ENCODE measurements at places on chromosomes 13 and 19. TPM values are rescaled to one million over a fixed set of nuclear protein-coding genes. Genes with fewer than 3 reads are reported as not detected.

DNA sequence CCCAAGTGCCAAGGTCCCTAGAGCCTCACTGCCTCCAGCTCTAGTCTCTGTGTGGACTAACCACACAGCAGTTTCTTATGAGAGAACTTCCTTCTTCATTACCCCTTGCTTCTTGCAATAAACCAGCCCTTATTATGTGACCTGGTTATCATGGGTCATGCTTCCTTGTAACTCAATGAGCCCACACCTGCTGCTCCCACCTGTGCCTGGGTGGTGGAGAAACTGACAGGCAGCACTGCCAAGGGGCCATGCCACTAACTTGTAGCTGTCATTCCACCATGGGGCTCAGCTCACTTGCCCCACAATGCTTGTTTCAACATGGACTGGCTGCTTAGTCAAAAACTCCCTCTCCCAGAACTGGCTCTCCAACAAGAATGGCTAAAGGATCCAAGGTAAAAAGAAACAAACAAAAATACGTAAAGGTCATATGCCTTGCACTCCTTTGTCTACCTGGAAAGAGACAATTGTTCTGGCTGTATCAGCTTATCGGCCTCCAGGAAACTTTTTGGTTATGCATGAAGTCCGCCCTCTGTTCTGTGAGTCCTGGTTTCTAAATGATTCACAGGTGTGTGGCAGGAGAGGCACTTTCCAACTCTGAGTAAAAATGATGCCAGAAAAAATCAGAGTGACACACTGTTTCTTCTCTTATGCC, 446.4 kb downstream of the COG6 start:
- DNase-seq = no peak

Gene SIGLEC5
- total RNA-seq = not detected

DNA sequence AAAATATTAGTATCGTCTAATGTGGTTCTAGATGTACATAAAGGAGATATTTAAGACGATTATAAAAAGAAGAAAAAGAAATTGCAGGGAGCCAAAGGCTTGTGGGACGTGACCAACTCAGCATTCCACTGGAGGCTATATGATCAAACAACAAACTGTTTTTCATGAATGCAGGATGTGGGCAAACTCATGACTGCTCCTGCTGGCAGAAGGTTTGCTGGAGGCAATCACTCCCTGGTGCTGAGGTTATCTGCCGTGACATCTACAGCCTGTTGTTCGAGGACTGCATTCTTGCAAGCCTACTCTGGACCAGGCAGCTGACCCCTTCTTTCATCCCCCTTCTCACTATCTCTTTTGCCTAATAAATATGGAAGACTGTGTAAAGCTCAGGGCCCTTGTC, 518.1 kb downstream of the UQCRFS1 start:
- DNase-seq = no peak

DNA sequence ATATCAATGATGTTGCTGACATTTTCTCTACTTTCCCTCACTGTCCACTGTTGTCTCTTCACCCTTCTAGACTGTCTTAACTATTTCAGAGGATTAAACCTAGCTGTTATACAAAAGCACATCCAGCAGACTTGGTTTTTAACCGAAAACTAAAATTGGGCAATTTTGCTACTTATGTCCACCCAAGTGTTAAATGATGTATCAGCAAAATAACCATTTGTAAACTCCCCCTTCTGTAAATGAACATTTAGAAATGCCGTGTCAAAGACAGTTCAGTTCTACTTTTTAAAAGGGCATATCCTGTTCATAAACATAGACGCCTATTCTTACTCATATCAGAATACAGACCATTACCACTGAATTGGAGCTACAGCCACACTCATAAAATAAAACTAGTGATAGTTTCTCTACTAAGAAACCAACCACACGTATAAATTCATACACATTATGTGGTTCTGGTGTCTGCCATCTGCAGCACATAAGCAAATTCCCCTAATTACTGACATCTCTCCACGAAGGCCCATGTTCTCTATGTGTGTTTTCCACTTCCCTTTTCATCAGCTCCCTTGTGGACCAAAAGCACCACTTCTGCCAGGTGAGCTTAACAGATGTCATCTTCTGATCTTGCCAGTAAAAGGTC, 1091.8 kb downstream of the PCDH9 start:
- peak; percentile 1 for DNase-seq

DNA sequence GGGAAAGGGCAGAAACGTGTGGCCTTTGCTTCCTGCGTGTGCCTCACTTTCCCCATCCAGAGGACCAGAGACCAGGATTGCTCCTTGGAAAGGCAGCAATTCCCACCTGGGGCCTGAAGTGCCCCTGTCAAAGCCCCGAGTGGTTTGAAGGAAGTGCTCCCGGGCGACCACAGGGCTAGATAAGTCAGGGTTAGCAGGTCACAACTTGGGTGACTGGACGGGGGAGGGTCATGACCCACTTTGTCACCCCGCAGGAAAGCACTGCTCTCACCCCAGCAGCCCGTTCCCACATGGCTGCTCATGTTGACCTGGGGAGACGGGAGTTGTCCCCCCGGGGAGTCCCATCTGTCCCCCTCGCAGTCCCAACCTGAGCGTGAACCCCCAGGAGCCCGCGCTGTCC, 459 bp downstream of the PRAM1 start:
- DNase-seq = no peak

DNA sequence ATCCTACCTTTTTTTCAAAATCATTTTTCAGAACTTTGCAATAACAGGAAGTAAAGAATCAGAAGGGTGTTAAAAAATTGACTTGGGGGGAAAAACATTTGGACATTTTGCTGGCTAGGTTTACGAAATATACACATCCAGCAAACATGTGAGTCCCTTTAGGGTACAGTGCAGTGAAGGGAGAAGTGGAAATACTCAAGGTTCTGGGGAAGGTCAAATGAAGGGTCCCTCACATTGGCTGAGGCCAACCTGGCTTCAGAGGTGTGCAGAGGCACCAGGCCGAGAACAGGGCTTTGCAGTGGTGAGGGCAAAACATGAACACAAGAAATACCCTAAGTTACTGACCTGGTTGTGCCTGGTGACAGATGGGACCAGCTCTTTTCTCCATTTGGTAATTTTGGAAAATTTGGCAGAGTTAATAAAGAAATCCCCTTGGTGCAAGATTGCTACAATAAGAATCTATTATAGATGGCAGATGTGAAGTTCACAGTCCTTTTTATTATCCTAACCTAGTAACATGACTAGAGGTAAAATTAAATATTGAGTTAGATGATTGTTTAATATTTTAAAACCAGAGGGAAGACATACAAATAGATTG, 1.5 kb upstream of the UPF3A start:
- DNase-seq = no peak

DNA sequence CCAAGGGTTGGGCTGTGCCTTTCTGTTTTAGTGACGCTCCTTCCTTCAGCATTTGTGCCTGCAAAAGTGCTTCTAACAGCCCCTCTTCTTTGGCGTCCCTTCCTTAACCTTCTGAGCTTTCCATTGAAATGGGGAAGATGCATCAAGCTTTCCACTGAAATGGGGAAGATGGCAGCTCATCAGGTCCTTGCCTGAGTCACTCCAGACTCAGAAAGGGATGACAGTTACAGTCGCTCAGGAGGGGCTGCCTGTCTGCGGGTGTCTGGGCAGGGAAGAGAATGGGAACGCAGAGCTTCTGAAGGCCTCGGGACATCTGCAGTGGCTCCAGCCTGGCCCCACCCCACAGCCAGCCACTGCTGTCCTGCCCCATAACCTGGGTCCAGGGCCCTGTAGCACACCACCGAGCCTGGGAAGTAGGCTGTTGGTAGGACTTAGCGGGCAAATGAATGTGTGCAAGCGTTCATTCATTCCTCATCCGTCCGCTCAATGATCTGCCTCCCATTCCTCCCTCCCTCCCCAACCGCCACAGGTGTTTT, 9.8 kb downstream of the AP1M1 start:
- no peak for DNase-seq

DNA sequence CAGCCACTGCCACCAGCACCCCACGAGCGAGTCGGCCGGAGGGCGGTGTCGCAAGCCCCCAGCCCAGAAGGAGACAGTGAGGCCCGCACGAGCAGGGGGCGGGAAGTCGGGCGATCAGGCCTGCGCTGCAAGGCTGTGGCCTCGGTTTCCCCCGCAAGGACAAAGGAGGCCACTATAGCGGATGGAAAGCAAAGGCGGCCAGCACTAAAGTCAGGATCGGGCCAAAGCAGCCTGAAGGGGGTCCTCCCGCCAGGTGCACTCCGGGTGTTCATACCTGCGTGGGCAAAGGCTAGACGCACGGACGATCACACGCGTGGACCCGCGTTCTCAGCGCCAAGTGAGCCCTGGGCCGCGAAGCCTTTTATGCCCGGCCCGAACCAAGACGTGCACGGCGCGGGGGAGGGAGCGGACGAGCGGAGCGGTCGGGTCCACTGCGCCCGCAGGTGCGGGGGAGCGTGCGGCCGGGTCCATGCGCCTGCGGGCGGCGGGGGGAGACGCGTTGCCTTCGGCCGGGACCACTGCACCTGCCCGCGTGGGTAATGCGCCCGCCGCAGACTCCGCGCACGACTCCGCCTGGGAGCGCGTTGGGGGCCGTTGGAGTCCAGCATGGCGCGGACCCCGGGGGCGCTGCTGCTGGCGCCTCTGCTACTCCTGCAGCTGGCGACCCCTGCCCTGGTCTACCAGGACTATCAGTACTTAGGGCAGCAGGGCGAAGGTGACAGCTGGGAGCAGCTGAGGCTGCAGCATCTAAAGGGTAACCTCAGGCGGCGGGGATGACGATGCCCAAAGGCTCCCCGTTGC, at the start of the genes PRDX2 and THSD8:
Gene PRDX2, minus strand, starts transcription at position 335 of the 801 bp plus-strand sequence. CDS start 539 bp downstream, outside the sequence.
Gene THSD8, plus strand, starts transcription at position 604 of the 801 bp plus-strand sequence. Its CDS starts 3 bp downstream, at position 607.
- DNase-seq = peak; percentile 81

DNA sequence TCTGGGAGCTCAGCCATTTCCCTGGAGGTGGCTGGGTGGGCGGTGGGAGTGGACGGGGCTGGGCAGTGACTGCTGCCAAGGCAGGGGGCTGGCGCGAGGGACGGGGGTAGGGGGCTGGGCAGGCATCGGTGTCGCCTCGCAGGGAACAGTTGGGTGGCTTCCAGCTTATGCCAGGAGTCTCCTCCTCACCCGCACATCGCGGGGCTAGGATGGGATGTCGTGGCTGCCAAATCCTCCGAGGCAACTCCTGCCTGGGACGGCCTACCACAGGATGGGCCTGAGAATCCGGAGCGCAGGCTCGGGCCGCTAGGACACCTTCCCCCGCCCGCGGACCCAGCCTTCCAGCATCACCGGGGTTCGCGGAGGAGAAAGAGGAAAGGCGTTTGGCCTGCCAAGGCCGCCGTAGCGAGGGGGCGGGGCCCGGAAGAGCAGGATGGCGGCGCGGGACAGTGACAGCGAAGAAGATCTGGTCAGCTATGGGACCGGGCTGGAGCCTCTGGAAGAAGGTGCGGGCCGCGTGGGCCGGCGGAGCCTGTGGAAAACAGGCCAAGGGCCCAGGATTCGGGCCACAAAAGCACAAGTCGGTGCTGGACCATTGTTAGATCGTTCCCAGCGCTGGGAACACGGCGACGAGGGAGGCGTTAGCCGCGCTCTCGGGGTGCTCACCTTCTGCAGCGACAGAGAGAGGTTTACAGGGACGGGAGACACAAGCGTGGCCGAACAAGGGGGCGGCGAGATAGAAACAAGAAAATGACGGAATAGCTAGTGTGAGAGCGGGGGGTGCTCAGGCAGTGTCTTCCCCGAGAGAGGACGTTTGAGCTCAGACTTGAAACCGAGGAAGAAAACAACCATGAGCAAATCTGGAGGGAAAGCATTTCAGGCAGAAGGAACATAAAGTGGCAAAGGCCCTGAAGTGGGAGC, at the start of gene GPATCH1:
Gene GPATCH1, plus strand, starts transcription at position 421 of the 921 bp plus-strand sequence. Its CDS starts 13 bp downstream, at position 434.
- DNase-seq = peak; percentile 81

GRCh38 chr13:51733374-51734298, 70.3 kb downstream of the DHRS12 start:
- no peak for DNase-seq

- DNase-seq = no peak
Measured at GRCh38 chr13:105625691-105626090, 909.8 kb downstream of the EFNB2 start.

Gene EDDM13
- not detected for total RNA-seq

Gene GJA3
- total RNA-seq = 0.08 TPM

DNA sequence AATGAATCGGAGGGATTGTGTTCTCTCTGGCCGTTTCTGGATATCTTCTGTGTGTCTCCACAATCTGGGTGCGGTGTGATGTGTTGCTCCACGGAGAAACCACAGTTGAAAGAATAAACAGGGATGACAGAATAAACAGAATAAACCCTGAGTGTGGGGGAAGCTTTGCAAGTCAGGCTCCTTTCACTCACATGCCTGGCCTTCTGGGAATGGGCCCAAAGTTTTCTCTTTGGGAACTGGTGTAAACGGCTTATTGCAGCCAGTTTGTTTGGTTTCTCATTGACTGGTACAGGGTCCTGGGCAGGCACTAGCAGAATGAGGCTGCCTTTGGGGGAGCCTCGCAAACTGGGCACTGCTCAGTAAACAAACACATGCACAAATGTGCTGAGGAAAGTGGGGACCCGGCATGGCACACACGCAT, 324.7 kb downstream of the DLEU7 start:
- DNase-seq = no peak

DNA sequence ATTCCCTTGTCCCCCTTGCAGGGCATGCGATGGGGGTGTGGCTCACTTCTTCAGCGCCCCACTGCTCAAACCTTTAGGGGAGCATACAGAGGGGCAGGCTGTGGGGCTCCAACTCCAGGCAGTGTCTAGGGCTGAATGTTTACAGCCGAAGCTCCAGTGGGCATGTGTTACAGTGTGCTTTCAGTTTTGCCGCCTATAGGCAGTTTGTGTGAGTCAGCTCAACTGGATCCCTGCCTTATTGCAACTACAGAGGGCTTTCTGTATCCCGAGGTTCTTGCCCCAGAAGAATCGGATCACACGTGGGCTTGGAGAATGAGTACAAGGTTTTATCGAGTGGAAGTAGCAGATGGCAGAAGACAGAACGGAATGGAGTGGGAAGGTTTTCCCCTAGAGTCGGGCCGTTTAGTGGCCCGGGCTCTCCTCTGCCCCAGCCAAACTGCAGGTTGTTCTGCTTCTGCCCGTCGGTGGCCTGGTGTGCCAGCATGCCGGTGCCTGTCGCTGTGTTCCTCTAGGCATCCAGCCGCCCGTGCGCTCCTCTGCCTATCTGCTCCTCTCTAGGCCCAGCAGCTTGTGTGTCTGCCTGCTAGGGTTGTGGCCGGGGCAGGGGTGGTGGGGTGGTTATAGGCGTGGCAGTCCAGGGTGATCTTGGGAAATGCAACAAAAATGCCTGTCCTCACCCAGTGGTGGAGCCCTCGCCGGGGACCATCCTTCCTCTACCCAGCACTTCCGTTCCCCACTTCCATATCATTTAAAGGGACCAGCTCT, 435.9 kb upstream of the SGCG start:
- DNase-seq = no peak

- DNase-seq = no peak
Measured at GRCh38 chr13:92677571-92677970, 549.0 kb upstream of the GPC6 start.

GRCh38 chr19:50300814-50301606, 28.2 kb downstream of the KCNC3 start:
- no peak for DNase-seq

Gene PSPN
- 0.76 TPM for total RNA-seq

DNA sequence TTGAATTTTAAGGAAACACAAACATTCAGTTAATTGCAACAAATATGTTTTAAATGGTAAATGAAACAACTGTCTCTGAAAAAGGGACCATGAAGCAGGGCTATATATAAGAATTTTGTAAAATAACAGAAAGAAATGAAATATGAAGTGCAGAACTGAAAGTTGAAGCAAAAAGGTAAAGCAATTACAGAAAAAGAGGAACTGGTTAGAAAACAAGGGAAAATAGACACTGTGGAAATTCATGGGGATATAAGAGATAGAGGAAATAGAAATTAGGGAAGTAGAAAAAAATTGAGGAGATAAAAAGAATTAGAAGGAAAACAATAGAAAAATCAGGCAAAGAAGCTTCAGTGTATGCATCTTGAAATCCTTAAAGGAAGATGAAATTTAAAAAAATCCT, 40.0 kb upstream of the TDRD3 start:
- DNase-seq = no peak

Gene EDNRB
- total RNA-seq = not detected

Data from CD8-positive, alpha-beta T cell (primary cell).